ENCODE measurements at places on chromosomes 3 and 15.
A peak's percentile ranks its signal among the peaks of the same experiment; 100 is the strongest.

DNA sequence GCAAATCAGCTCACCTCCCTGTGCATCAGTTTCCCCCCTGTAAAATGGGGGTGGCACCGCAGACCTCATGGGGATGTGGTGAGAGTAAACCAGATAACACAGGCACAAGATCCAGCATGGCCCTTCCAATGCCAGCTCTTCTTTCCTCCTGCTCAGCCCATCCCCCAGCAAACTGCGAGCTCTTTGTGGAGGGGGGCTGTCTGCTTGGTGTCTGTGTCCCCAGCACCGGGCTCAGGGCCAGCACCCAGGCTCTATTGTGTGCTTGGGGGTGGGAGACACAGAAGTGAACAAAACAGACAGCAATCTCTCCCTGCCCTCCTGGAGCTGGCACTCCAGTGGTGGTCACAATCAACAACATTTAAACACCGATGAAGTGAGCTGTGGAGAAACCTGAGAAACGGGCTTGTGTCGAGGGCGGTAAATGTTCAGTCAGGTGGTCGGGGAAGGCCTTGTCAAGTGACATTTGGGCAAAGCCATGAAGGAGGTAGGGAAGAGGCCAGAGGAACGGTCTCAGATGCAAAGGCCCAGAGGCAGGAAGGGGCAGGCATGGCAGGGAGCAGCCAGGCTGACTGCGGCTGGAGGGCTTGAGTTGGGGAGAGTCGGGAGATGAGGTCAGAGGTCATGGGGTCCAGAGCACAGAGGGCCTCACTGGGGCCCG lies 28.4 kb downstream of the GRIP2 start:
- H3K36me3 ChIP-seq = no peaks in the 10 kb centered on the region
- no peak overlapping the region for H3K27ac ChIP-seq
- DNase-seq = no peak
- H3K4me3 ChIP-seq = no peak overlapping the region
- H3K4me1 ChIP-seq = peaks cover 6% of the 10 kb centered on the region
- no peaks in the 10 kb centered on the region for H3K27me3 ChIP-seq

DNA sequence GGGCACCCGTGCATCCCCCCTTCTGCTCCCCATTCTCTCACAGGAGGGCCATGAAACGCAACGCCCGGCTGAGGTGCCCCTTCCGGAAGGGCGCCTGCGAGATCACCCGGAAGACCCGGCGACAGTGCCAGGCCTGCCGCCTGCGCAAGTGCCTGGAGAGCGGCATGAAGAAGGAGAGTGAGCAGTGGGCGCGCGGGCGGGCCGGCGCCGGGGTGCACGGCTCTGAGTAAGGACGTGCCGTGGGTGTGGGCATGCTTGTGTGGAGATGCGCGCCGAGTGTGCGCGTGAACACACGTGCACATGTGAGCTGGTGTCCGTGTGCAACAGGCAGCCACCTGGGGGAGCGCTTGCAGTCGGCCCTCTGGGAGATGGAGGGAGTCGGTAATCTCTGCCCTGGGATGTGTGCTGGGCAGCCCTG lies 28.1 kb downstream of the NR1I2 start:
- peaks cover 7% of the 10 kb centered on the region for H3K27me3 ChIP-seq
- H3K4me3 ChIP-seq = peak overlapping the region; percentile 91
- peaks cover 17% of the 10 kb centered on the region for H3K4me1 ChIP-seq
- peak; percentile 11 for DNase-seq
- no peaks in the 10 kb centered on the region for H3K36me3 ChIP-seq
- peak overlapping the region; percentile 65 for H3K27ac ChIP-seq

DNA sequence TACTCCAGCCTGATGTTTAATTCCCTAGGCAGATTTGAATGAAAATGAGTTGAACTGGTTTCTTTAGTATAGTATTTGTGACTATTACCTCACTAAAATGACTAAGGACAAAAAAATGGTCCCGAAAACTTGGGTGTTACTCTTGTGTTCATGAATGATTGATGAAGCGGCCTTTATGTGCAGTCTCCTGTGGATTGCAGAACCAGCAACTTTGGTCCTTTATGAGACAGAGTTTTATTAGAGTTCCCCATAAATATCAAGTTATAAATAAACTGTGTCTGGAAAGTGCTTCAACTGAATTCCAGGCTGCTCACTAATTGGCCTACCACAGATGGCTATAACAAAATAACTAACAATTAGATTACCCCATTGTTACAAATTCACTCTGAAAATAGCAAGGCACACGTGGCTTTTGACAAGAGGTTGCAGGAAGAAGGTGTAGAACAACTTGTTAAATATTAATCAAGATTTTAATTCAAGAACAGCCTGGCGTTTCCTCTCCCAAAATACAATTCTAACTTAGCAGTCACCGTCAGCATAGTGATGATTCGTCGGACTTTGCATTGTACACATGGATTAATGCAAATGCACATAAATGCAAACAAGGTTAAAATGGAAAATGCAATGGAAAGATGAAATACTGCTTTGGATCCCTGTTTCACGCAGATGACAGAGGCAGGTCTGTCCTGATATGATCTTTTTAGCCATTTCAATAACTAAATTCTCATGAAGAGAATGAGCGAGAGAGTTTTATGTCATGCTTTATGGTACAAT lies 567.3 kb upstream of the ZNF717 start:
- H3K27me3 ChIP-seq = no peaks in the 10 kb centered on the region
- no peaks in the 10 kb centered on the region for H3K36me3 ChIP-seq
- no peak for DNase-seq
- H3K4me3 ChIP-seq = no peak overlapping the region
- no peak overlapping the region for H3K27ac ChIP-seq
- no peaks in the 10 kb centered on the region for H3K4me1 ChIP-seq

GRCh38 chr3:103924544-103924943 lies 1442.2 kb upstream of the ALCAM start:
- no peak overlapping the region for H3K27ac ChIP-seq
- no peaks in the 10 kb centered on the region for H3K36me3 ChIP-seq
- no peaks in the 10 kb centered on the region for H3K4me1 ChIP-seq
- no peak for DNase-seq
- H3K4me3 ChIP-seq = no peak overlapping the region
- H3K27me3 ChIP-seq = no peaks in the 10 kb centered on the region

GRCh38 chr15:59917504-59918157 lies 86.5 kb upstream of the FOXB1 start:
- H3K27ac ChIP-seq = no peak overlapping the region
- peak; percentile 31 for DNase-seq
- H3K36me3 ChIP-seq = no peaks in the 10 kb centered on the region
- H3K4me1 ChIP-seq = peaks cover 15% of the 10 kb centered on the region
- H3K27me3 ChIP-seq = peaks cover 28% of the 10 kb centered on the region
- no peak overlapping the region for H3K4me3 ChIP-seq

GRCh38 chr3:133595341-133595740 lies 21.9 kb downstream of the CDV3 start:
- no peaks in the 10 kb centered on the region for H3K27me3 ChIP-seq
- H3K4me3 ChIP-seq = no peak overlapping the region
- DNase-seq = no peak
- no peak overlapping the region for H3K27ac ChIP-seq

- peaks cover 2% of the 10 kb centered on the region for H3K4me1 ChIP-seq
- H3K27ac ChIP-seq = no peak overlapping the region
- H3K27me3 ChIP-seq = peaks cover 37% of the 10 kb centered on the region
- H3K4me3 ChIP-seq = no peak overlapping the region
- no peak for DNase-seq
Measured at GRCh38 chr15:82549199-82549665, 9.0 kb upstream of the RPS17 start.

GRCh38 chr3:48521635-48522034 lies 17.7 kb upstream of the SHISA5 start:
- H3K4me3 ChIP-seq = no peak overlapping the region
- peaks cover 30% of the 10 kb centered on the region for H3K4me1 ChIP-seq
- no peak for DNase-seq
- H3K36me3 ChIP-seq = no peaks in the 10 kb centered on the region
- H3K27me3 ChIP-seq = no peaks in the 10 kb centered on the region

DNA sequence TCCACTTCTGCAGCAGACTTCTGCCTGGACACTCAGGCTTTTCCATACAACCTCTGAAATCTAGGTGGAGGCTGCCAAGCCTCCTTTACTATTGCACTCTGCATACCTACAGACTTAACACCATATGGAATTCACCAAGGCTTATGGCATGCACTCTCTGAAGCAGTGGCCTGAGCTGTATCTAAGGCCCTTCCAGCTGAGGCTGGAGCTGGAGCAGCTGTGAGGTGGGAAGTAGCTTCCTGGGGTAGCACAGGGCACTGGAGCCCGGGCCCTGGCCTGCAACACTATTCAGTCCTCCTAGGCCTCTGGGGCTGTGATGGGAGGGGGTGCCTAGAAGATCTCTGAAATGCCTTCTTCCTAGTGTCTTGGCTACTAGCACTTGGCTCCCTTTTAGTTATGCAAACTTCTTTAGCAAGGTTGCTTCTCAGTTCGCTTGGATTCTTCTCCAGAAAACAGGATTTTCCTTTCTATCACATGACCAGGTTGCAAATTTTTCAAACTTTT lies 186.6 kb upstream of the RORA start:
- DNase-seq = no peak
- H3K27ac ChIP-seq = no peak overlapping the region
- no peaks in the 10 kb centered on the region for H3K36me3 ChIP-seq

- no peak for DNase-seq
- H3K36me3 ChIP-seq = no peaks in the 10 kb centered on the region
- H3K27ac ChIP-seq = peak overlapping the region; percentile 94
- no peaks in the 10 kb centered on the region for H3K27me3 ChIP-seq
- H3K4me3 ChIP-seq = no peak overlapping the region
Measured at GRCh38 chr15:52254391-52254790, 41.2 kb downstream of the MYO5C start.

DNA sequence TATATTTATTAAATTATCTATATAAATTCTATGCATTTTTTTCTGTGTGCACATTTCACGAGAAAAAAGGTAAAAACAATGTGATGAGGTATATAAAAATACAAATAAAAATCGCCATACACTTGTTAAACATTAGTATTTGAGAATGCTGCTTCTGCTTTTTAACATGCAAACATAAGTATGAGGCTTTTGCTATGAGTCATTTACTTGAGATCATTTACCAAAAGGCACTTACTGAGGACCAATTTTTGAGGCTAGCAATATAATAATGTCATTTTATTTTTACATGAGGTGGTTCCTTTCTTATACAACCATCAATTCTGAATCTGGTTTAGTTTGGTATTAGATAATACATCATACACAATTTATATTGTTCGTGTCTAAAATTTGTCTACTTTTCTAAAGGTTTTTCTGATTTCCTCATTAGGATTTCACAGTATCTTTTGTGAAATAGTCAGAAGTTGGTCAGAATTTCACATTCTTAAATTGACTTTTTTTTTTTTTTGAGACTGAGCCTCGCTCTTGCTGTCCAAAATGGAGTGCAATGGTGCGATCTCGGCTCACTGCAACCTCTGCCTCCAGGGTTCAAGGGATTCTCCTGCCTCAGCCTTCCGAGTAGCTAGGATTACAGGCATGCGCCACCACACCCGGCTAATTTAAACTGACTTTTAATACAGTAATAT lies 25.6 kb downstream of the DCUN1D1 start:
- peak overlapping the region; percentile 79 for H3K27ac ChIP-seq
- DNase-seq = no peak
- peaks cover 11% of the 10 kb centered on the region for H3K36me3 ChIP-seq
- H3K4me3 ChIP-seq = no peak overlapping the region
- no peaks in the 10 kb centered on the region for H3K27me3 ChIP-seq

GRCh38 chr3:69300296-69300695 lies 85.6 kb downstream of the FRMD4B start:
- H3K4me3 ChIP-seq = no peak overlapping the region
- DNase-seq = no peak
- H3K4me1 ChIP-seq = no peaks in the 10 kb centered on the region

DNA sequence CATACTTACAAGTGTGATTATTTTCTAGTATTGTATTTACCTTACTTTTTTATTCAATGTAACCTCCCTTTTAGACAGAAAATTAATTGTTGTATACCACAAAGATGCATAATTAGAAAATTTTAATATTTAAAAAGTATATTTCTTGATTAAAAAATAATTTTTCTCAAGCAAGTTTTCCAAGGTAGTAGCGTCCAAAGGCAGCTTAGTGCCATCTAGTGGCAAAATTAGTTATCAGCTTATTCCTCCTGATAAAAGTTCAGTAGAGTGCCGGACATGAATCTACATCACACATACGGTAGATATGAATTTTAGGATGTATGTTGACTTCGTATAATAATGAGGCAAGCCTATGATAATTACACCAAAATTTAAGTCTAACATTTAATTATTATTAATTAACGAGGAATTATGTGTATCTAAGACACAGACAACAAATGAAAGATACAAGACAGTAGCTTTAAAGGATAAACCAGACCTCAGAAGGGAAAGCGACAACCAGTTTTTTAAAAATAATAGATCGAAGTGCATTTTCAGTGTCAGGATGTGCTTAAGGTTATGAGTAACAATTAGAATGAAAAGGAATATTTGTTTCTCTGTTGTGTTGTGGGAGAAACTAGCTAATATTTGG lies 405.9 kb downstream of the ROBO1 start:
- no peak overlapping the region for H3K4me3 ChIP-seq
- H3K27me3 ChIP-seq = no peaks in the 10 kb centered on the region
- no peak overlapping the region for H3K27ac ChIP-seq
- no peaks in the 10 kb centered on the region for H3K4me1 ChIP-seq

- no peaks in the 10 kb centered on the region for H3K4me1 ChIP-seq
- no peaks in the 10 kb centered on the region for H3K36me3 ChIP-seq
- H3K4me3 ChIP-seq = no peak overlapping the region
- no peaks in the 10 kb centered on the region for H3K27me3 ChIP-seq
- H3K27ac ChIP-seq = no peak overlapping the region
- no peak for DNase-seq
Measured at GRCh38 chr3:159635047-159635641, 353.5 kb upstream of the IL12A start.

GRCh38 chr3:10155123-10155472 lies 9.6 kb upstream of the IRAK2 start:
- H3K36me3 ChIP-seq = no peaks in the 10 kb centered on the region
- no peak overlapping the region for H3K4me3 ChIP-seq
- H3K27ac ChIP-seq = peak overlapping the region; percentile 41

- no peaks in the 10 kb centered on the region for H3K4me1 ChIP-seq
- no peak for DNase-seq
- no peaks in the 10 kb centered on the region for H3K36me3 ChIP-seq
- no peak overlapping the region for H3K4me3 ChIP-seq
Measured at GRCh38 chr3:165513715-165514701, 317.8 kb upstream of the SLITRK3 start.

GRCh38 chr3:39146611-39147591 lies 6.5 kb downstream of the CSRNP1 start:
- peaks cover 3% of the 10 kb centered on the region for H3K36me3 ChIP-seq
- H3K27ac ChIP-seq = peak overlapping the region; percentile 99
- no peaks in the 10 kb centered on the region for H3K27me3 ChIP-seq
- no peak for DNase-seq
- H3K4me3 ChIP-seq = peak overlapping the region; percentile 100
- H3K4me1 ChIP-seq = peaks cover 73% of the 10 kb centered on the region

DNA sequence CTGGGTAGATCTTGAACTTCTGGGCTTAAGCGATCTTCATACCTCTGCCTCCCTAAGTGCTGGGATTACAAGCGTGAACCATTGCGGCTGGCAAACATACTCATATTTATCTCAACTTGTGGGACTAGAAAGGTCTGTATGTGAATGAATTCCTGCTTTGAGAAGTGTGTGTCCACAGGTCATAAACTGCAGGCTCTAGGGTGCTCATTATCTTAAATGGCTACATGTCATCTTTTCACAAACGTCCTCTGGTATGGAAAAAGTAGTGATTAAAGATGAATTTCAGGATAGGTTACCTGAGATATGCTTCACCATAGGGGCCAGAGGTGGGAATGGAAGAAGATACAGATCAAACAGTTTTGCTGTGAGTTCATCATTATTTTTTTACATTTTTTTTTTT lies 7.8 kb upstream of the HDAC11 start:
- no peaks in the 10 kb centered on the region for H3K4me1 ChIP-seq
- no peak for DNase-seq
- H3K4me3 ChIP-seq = no peak overlapping the region
- no peaks in the 10 kb centered on the region for H3K36me3 ChIP-seq
- peaks cover 21% of the 10 kb centered on the region for H3K27me3 ChIP-seq
